HepG2 (cell line): ENCODE measurements at places on chromosomes 6 and 20. TPM values are rescaled to one million over a fixed set of nuclear protein-coding genes. Genes with fewer than 3 reads are reported as not detected.

ABHD16B gene
- polyA plus RNA-seq: not detected in 2 replicates

GRCh38 chr6:113184291-113184690 is 672.9 kb upstream of the MARCKS start:
- no peaks in the 10 kb centered on the region for H3K36me3 ChIP-seq
- no peak overlapping the region for H3K4me3 ChIP-seq
- H3K27me3 ChIP-seq: no peaks in the 10 kb centered on the region
- H3K27ac ChIP-seq: no peak overlapping the region
- DNase-seq: no peak
- H3K4me1 ChIP-seq: no peaks in the 10 kb centered on the region

ELOVL5 gene
- polyA plus RNA-seq: 50.1 and 51.9 TPM in 2 replicates

TEAD3 gene
- 16.5 and 20.5 TPM in 2 replicates for polyA plus RNA-seq
